Activated CD4-positive, alpha-beta T cell treated with anti-CD3 and anti-CD28 coated beads for 1 hour (primary cell): ENCODE measurements at places on chromosomes 2 and 18.

DNA sequence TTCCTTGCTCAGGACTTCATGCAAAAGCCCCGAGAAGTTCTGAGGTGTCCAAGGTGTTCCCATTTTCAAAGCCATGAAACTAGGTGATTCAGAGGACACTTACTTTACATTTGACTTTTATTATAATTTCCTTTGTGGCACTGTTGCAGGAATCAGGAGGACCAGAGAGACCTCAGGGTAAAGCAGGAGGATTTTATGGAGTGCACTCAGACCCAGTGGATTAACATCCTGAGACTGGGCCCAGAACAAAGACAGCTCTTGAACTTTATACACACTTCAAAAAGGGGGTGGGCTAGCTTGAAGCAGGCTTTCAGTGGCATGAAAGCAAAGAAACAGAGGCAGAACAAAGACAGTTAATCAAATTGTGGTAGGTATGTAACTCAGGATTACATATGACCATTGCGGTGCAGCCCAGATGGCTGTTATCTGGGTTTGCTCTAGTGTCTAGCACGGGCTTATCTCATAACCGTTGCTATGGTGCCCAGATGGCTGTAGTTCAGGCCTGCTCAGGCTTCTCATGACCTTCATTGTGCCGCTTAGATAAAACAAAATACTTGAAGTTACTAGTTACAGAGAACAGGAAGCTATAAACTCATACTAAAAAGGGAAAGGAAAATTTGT, 39.4 kb downstream of the TMEM182 start:
- DNase-seq = no peak

DNA sequence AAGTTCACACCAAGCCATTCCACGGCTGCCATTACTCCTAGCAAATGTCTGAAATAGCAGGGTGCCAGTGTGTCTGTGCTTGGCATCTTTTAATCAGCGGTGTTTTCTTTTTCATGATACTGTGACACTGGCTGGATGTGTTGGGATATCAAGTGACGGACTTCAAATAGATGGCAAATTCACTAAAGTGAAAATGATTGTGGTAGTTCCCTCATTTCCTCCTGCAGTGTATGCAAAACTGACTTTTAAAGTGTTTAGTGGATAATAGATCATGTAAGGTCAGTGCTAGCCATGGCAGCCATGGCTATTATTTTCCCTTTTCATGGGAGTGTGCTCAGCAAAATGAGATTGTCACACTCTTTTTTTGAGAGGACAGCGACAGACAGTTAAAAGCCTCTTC, 261.5 kb upstream of the SIX3 start:
- no peak for DNase-seq

- no peak for DNase-seq
Observed at GRCh38 chr2:39661826-39662225, 3.9 kb upstream of the TMEM178A start.

- DNase-seq = no peak
Observed at GRCh38 chr2:205484215-205484614, 198.1 kb upstream of the NRP2 start.

GRCh38 chr2:62410926-62411456, 95.0 kb downstream of the TMEM17 start:
- no peak for DNase-seq
